ENCODE measurements at places on chromosomes 3 and 15.
A peak's percentile ranks its signal among the peaks of the same experiment; 100 is the strongest.

GRCh38 chr15:74175271-74176191 lies 2.0 kb downstream of the ISLR start:
- DNase-seq, result peak; percentile 72

DNA sequence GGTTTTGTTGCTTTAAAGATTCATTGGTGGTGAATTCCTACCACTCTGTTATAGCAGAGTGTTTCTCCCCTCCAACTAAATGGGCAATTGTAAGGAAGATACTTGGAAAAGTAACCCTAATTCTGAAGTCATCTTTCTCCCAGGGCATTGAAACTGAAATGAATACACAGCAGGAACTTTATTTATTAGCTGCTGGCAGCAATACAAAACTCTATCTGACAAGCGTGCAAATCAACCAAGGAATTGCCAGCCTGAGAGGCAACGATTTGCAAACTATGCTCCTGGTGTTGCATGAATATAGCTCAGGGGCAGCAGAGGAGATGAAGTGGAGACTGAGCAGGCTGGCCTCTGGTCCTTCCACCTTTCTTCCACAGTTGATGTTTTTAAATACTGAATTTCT lies 48.9 kb downstream of the CD200R1 start:
- DNase-seq, result no peak

- no peak for DNase-seq
Measured at GRCh38 chr3:195147649-195148080, 123.3 kb downstream of the XXYLT1 start.

DNA sequence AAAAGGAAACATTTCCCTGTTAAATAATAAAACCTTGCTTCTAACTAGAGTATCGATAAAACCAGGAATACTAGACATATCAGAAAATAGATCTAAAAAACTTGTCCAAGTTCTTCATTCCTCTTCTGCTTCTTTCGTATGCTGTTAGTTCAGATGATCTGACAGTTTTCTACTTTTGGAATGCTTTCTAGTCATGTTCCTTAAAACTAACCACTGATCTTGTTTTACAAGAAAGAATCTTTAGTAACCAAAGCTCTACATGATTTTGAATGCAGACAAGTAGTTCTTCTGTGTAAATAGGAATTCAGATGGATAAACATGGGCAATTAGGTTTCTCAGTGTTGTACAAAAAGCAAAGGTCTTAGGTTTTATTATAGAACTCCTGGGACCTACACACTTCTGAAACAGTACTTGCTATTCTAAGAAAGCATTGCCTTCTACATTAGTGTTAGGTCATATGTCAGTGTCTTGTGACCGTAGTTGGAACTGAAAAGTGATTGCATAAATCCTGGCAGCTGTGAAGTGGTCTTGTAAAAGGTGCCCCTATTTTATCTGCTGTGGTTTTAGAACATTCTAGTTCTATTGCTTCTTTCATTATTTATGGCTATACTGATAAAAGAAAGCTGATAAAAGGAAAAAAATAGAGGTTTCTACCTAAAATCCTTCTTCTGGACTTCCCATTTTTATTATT lies 40.7 kb downstream of the SNRK start:
- no peak for DNase-seq

DNA sequence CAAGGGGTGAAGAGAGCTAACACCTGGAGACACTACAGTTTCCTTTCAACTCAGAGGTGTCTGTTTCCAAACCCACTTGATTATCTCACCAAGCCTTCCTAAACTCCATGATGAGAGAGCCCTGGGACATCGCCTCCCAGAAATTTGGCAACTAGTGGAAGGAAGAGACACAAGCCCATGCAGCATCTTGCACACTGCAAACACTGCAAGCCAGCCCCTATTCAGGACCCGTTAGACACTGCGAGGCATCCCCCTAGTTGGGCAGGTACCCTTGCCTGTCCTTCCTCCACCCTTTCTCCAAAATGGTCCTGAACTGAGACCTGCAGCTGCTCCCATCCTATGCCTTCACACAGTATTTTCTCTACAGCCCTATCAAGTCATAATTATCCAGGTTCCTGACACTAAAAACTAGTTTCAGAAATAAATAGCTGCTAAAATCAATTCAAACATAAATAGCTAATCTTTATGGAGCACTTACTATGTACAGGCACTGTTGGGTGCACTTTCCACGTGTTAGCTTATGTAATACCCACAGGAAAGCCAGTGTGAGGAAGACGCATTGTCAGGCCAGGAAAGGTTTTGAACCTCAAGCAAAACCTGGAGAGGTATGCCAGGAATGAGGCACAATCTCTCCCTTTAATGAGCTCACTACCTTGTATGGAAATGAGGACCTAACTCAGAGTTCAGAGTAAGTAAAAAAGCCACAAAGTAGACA lies 2.8 kb downstream of the MAGI1 start:
- no peak for DNase-seq

DNA sequence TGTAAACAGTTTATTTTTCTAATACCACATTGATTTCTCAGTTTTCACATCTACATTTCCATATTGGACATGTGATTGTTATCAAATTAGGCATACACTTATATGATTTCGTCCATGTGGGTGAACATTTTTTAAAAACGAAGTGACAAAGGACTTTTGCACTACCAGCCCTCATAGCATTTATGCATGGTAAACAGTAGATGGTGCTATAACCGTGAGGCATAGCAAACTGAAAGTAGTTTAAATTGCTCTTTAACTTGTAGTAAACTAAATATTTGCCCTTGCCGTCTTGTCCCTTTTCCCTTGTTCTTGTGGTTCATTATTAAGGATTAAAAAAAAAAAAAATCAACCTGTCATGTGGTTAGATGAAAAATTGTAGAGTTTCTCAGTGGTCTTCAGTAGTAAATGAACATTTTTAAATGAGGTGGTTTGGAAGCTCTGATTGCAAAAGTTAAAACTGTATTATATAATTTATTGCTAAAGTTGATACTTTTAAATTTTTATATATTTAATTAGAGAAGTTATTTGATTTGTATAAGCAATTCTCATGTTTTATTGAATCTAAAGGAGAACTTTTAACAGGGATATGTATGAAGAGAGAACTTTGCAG lies 24.0 kb downstream of the STX19 start:
- no peak for DNase-seq

DNA sequence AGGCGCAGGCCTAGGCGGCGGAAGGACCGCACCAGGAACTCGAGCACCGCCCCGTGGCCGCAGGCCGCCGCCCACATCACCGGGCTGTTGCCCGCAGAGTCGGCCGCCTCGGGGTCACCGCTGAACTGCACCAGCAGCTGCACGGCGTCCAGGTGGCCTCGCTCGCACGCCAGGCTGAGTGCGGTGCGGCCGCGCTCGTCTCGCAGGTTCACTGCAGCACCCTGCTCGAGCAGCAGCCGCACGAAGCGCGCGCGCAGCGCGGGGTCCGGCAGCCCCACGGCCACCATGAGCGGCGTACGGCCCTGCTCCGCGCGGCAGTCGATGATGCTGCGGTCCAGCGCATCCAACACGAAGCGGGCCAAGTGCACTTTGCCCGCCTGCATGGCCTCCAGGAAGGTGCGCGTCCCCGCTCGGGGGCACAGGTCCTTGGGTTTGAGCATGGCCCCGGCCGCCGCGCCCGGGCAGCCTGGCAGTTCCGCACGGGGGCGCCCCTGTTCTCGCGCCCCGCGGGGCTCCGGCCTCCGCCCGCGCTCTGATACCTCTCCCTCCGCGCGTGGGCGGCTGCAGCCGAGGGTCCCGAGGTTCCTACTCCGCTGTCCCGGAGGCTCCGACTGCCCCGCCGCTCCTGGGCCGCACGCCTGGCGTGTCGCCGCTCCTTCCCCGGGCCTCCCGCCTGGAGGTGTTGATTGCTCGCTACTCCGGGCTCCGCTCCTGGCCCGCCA lies 556 bp downstream of the ANKRD63 start:
- no peak for DNase-seq

Measured in coronary artery (tissue), 2 donors.